ENCODE measurements at places on chromosomes 4 and X.

DNA sequence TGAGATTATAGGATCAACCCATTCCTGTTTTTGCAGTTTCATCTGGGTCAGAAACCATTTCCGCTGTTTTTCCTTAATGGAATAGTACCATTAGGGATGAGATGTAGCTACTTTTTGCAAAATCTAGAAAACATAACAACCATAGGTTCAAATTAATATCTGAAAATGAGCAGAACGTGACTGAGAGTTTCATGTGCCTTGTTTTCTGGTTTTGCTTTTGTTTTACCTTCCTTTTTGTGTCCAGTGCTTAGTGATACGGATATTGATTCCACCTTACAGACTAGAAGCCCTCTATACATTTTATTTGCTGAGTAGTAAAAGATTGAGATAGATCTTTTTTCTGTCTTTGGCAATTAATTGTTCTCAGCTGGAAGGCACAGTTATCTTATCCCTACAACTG is 46.5 kb downstream of the SNX25 start:
- DNase-seq: no peak

- no peak for DNase-seq
Measured at GRCh38 chrX:4905576-4905975, 1192.1 kb upstream of the PRKX start.

DNA sequence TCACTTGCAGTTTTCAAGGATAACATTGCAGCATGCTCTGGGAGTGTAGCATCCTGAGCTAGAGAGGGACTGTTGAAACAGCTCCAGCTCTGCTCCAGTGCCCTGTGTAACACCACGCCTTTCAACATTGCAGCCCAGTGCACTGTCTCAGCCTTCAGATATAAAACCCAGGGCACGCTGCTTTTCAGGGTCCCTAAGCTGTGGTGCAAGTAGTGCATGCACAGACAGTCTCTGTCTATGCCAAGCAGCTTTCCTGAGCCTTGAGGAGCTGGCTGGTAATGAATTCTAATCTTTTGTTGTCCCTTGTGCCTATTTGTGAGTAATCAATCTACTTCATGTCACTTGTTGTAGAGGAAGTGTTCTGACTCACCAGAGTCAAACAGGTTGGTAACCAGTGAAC is 897.0 kb downstream of the ARAP2 start:
- no peak for DNase-seq

GRCh38 chrX:65607070-65607742 is 60.2 kb upstream of the MSN start:
- no peak for DNase-seq

DNA sequence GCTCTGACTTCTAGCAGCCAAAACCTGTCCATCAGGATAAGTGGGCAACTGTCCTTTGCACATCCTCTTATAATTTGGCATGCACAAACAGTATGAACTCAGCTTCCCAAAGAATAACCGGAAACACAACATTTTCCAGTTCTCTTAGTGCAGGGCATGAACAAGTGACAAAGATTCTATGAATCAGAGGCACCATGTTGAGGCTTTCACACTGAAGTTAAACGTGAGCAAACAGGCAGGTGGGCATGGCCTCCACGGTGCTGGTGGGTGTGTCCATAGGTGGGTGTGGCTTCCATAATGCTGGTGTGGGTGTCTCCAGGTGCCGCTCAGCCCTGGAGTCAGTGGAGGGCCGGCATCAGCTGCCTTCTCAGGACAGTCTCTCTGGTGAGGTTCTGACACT is 196.5 kb downstream of the SMIM20 start:
- DNase-seq: no peak

DNA sequence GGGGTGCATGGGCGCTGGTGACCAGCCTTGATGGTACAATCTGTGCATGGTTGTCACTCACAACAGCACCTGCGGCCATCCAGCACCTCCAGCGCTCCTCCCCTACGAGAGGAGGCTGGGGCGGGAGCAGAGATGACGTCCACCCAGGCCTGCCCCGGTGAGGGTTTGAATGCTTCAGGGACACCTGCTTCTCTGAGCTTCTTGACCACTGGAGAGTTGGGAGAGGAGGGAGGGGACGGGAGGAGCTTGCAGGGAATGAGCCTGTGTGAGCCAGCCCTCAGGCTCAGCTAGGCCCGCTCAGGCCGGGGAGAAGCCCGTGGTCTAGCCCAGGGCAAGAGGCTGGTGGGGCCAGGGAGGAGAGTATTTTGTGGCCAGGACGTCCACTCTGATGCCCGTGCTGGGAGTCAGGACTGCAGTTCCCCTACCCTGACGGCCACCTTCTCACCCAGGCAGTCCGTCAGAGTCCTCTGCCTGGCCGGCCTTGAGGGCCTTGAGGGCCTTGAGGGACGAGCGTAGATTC is 59.2 kb downstream of the CPZ start:
- DNase-seq: no peak

GRCh38 chr4:108345862-108346817 is 177.4 kb upstream of the LEF1 start:
- no peak for DNase-seq

- no peak for DNase-seq
Measured at GRCh38 chr4:94678896-94679295, 78.9 kb upstream of the BMPR1B start.
